T-helper 17 cell (primary cell): ENCODE measurements at places on chromosomes 3 and 15.

DNA sequence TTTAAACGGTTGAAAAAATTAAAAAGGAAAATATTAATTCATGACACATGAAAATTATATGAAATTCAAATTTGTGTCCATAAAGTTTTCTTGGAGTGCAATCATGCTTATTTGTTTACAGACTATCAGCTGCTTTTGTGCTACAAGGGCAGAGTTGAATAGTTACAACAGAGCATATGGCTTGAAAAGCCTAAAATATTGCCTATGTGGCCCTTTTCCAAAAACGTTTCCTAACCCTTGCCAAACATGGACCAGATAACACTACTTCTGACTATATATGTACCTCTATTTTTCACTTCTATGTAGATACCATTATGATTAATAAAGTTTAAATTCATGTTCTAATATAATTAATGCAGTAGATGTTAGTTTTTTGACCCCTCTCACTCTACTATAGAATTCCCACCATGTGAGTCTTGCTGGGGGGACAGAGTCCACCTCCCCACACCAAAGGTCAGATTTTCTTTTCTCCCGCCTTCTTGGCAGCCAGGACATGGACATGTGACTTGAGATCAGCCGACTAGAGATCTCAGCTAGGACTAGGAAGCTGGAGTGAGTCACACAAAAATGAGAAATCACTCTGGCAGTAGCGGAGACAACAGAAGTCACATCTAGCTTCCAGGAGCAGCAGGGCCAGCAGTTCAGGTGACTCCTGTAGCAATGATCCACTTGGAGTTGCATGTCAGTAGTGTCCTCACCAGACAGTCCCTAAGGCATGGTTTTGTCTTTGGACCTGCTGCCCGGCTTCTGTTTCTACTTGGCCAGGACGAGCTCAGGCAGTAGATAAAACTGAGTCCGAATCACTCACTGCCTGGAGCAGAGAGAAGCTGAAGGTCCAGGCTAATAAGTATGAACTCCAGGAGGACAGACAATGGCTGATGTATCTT, 22.4 kb downstream of the CIAO2A start:
- no peak for DNase-seq

- DNase-seq = no peak
These were observed 49.9 kb upstream of the LPP start for GRCh38 chr3:188104050-188104449.

DNA sequence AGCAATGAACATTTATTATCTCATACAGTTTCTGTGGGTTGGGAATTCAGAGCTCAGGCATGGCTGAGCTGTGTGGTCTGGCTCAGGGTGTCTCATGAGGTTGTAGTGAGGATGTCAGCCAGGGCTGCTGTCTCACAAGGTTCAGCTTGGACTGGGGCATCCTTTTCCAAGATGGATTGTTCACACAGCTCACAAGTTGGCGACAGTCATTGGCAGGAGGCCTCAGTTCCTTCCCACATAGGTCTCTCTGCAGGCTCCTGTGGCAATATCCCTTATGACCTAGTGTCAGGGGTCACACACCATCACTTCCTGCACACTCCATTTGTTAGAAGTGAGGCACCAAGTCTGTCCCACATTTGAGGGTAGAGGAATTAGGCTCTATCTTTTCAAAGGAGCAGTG, 56.0 kb downstream of the RPLP1 start:
- DNase-seq = no peak

GRCh38 chr3:147943265-147943945, 534.2 kb downstream of the ZIC1 start:
- DNase-seq = no peak

GRCh38 chr3:14549256-14549919, 9.2 kb upstream of the GRIP2 start:
- no peak for DNase-seq

GRCh38 chr3:107767897-107768605, 245.3 kb downstream of the BBX start:
- no peak for DNase-seq

DNA sequence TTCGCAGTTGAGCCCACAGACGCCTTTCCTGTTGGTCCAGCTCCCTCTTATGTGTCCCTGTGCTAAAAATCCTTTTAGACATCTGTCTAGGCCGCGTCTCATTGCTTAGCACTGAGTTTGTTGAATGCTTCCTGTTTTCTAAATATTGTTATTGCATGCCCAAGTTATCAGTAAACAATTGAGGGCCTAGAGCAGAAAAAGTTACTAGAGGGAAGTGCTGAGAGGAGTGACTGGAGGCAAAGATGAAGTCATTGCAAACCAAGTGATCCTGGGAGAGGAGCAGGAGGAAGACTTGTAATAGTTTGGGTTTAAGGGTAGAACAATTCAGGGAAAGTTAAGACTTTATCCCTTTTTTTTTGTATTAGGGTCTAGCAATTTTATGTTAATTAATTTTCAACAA, 88.1 kb downstream of the DCUN1D1 start:
- DNase-seq = no peak

DNA sequence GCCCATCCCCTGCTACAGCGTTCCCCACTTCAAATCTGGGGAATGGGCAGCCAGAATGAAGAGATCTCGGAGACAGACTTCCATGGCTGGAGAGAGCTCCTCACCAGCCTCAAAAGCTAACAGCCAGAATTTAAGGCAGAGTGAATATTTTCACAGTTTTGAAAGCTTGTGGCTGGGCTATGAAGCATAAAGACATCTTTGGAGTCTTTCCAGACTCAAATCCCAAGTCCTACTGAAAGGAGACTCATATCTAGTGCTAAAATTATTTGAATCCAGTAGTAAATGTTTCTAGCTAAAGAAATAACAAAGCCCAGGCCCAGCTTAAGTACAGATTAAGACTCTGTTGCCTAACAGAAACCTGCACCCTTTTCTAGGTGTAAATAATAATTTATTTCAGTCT, 628.4 kb upstream of the ALCAM start:
- no peak for DNase-seq

GRCh38 chr15:91316126-91316525, 216.1 kb downstream of the SV2B start:
- DNase-seq = no peak

- DNase-seq = no peak
These were observed 89.0 kb downstream of the PPCDC start for GRCh38 chr15:75112278-75112847.

DNA sequence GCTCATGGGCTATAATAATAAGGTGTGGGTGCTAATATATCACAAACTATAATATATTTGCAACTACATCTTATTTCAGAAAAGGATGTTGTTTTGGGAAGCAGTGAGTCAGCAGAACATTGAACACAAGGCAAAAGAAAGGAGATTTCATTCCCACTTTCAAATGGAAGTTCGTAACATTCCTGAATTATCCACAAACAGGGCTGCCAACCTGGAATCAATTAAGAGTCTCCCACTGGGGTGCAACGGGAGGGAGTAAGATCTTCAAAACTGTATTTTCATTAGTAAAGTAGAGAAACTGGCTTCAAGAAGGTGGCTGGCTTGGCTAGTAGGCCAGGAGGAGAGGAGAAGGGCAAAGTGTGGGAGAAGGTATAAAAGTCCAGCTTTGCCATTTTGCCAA, 479.6 kb downstream of the CNTN3 start:
- no peak for DNase-seq

DNA sequence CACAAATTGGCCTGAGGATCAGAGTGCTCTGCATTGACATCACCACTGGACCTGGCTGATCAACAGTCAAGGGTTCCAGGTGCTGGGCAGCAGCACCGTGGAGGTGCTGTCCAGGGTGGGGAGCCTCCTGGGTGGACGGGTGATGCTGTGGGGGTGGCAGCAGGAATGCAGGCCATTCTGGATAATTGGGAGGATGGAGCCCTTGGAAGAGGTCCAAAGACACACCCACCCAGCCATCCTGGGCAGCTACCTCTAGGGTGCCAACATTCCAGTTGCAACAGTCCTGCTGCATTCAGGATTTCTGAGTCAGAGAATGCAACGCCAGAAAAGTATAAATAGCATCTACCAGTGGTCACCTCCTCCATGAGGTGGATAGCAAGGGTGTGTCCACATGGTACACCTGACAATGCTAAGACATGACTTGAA, 26.8 kb downstream of the STARD5 start:
- no peak for DNase-seq

GRCh38 chr15:64100958-64101357, 5.2 kb downstream of the SNX1 start:
- no peak for DNase-seq

GRCh38 chr3:194001-194400, 2.6 kb upstream of the CHL1 start:
- DNase-seq = no peak

- DNase-seq = no peak
These were observed 6.2 kb upstream of the TMF1 start for GRCh38 chr3:69058180-69058946.

DNA sequence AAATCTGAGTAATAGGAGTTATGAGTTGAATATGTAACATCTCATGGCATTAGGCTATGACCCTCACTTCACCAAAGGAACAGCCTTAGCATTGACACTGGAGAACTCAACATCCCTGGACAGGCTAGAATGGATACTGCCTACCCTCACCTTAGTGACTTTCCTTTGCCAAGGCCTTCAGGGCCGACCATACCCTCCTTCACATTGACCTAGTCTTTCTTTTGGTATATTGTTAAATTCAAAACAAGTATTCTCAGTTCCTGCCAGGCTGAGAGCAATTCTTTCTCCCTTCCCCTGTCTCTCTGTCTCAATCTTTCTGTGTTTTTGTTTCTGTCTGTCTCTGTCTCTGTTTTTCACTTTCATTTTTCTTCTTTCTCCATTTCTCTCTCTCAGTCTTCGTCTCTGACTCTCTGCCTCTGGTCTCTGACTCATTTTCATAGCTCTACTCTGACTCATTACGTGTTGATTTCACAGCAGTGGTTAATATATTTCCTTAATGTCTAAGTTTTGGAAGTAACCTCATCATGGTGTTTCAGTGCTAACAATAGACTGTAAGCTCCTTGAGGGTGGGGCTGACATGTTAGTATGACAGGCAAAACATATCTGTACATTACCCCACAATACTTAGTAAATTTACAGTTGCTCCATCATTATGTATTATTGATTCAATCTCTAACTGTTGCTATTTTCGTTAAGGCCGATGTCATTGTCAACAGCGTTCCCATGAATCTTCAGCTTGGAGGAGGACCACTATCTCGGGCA, 32.5 kb downstream of the PARP15 start:
- DNase-seq = no peak

DNA sequence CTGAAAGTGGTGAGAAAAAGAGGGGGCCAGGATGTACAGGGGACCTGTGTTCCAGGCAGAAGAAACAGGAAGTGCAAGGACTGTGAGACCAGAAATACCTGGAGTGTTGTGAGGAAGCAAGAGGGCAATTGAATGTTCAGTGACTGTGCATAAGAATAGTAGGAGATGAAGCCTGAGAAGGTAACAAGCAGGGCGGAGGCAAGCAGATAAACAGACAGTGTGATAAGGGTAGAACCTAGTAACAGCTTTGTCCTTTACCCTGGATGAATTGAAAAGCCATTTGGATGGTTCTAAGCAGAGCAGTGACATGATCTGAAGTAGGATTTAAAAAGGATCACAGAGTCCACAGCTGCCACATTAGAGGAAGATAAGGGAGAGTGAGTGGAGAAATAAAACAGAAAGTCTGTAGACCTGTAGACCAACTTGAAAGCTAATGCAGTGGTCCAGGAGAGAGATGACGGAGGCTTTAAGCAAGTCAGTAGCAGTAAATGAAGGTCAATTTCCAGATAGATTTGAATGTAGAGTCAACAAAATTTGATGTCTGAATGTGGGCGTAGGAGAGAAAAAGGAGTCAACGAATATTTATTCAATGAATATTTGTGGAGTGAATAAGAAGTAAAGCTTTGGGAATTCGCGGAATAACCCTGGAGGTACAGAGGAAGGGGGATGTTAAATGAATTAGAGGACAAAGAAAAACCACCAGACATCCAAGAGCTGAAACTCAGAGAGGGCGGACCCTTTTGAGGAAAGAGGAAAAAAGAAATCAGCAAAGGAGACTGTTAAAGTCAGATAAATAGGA, 4.2 kb upstream of the PLOD2 start:
- no peak for DNase-seq

DNA sequence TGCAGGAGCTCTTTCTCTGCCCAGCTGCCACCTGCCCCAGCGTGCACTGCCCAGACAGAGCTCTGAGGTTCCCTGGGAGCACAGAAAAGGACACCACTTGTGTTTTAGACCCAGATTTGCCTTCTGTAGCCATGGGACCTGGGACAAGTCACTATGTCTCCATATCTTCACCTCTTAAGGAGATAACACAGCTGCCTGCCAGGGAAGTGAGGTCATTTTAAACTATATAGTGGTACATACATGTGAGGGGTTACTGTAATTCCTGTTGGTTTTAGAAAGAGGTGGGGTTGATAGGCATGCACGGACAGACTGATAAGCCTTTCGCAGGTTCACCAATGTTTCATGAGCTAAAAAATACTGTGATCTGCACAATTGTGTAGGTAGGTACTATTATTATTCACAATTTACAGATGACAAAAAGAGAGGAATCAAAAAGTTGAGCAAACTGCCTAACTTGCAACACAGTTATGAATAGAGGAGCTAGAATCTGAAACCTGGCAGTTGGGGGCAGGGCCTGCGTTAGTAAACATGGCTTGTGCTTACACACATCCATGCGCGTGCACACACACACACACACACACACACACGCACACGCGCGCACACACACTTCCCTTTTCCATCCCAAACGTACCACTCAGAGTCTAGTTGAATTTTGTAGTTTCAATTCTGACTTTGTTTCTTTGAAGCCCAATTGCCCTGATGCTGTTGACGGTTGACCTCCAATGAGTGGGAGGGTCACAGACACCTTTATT, 193.6 kb downstream of the FAM43A start:
- no peak for DNase-seq

- DNase-seq = no peak
These were observed 140.9 kb downstream of the KCNMB2 start for GRCh38 chr3:178676942-178677790.

- no peak for DNase-seq
These were observed 61.4 kb downstream of the BFSP2 start for GRCh38 chr3:133461291-133461690.

GRCh38 chr3:184372296-184372821, 5.6 kb downstream of the THPO start:
- DNase-seq = no peak
